ENCODE measurements at places on chromosomes 7 and 10.
A peak's percentile ranks its signal among the peaks of the same experiment; 100 is the strongest.

- peak; percentile 80 for DNase-seq
These were observed 13.8 kb upstream of the CYP3A5 start for GRCh38 chr7:99693427-99694200.

GRCh38 chr10:90197766-90198165 lies 496.4 kb downstream of the KIF20B start:
- DNase-seq = no peak

- DNase-seq = peak; percentile 13
These were observed 309.8 kb downstream of the AHR start for GRCh38 chr7:17608114-17608833.

- no peak for DNase-seq
These were observed 102.2 kb upstream of the VIPR2 start for GRCh38 chr7:159246702-159247480.

GRCh38 chr10:102433619-102434046 lies 1.3 kb upstream of the CUEDC2 start:
- no peak for DNase-seq

GRCh38 chr10:86693721-86694369 lies 25.5 kb downstream of the LDB3 start:
- peak; percentile 60 for DNase-seq

Measured in Caco-2 (cell line).